ENCODE measurements at places on chromosomes 5 and 9.

GRCh38 chr5:14417276-14417730 is 164.3 kb upstream of the OTULINL start:
- DNase-seq = no peak

DNA sequence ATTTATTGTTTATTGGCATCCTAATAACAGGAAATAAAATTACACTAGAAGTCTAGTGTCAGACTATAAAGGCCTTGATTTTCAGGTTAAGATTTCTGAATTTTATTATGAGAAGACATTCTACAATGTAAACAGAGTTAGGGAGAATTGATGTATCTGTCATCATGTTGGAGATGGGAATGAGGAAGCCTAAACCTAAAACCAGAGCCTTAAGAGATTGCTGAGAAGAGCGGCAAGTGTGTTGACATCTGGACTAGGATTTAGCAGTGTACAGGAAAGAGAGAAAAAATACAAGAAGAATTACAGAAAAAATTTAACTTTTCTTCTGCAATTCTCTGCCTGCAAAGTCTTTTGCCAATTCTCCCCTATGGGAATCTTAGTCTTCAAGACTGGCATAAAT is 525.5 kb downstream of the NR2F1-AS1 start:
- no peak for DNase-seq

- no peak for DNase-seq
Observed at GRCh38 chr9:13786711-13787110, 507.2 kb upstream of the MPDZ start.

- DNase-seq = peak; percentile 75
Observed at GRCh38 chr5:151699071-151699901, 12.6 kb upstream of the SPARC start.

GRCh38 chr5:59221769-59222168 is 638.9 kb downstream of the RAB3C start:
- no peak for DNase-seq

DNA sequence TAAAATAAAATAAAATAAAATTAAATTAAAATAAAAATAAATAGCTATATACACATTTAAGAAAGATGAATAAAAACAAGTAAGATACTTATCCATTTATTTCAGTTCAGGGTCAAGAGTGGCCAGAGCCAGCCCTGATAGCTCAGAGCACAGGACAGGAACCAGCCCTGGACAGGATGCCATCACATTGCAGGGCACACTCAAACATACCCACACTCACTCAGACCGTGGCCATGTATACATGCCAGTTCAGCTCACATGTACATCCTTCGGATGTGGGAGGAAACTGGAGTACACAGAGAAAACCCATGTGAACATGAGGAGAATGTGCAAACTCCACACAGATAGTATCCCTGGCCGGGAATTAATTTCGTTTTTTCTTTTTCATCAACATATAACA is 21.8 kb downstream of the NDUFS4 start:
- DNase-seq = no peak

GRCh38 chr5:152505442-152506042 is 100.5 kb upstream of the NMUR2 start:
- peak; percentile 49 for DNase-seq

DNA sequence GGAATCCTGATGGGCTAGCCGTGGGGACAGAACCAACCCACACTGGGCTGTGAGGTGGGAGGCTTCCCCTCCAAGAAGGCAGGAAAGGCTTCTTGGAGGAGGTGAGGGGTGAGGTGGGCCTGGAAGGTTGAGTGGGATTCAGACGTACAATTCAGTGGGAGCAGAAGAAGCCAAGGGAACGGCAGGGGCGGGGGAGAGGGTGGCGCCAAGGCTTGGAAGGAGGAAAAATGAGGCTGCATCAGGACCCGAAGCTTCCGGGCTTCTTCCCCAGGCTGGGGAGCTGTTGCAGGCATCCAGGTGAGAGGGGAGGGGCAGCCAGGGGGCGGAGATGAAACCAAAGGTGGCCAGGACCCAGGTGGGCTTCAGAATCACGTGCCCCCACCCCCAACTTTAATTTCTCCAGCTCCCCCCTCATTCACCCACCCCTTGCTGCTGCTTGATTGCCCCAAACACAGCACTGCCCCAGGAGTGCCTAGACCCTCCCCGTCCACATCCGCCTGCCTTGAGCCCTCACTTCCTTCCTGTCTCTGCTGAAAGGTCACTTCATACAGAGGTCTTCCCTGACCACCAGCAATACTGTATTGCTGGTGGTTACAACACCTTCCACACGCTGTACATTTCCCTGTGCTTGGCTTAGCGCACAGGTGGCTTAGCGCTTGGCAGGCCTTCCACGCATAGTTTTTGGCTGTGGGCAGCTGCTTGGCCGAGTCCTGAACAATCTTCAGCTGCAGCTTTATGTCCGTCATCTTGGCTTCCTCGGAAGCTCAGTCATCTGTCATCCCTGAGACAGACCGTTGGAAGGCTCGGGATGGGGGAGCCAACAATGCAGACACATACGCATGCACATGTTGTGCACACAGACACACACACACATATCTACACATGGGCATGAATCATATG is 193.5 kb downstream of the RGS3 start:
- no peak for DNase-seq

GRCh38 chr9:98192503-98193335 is at the start of gene CORO2A:
Gene CORO2A, minus strand, starts transcription at chr9:98192637. Its CDS starts 34,977 bp downstream, at chr9:98157660.
- peak; percentile 76 for DNase-seq

Data from ureter (tissue), 1 donor.